NCI-H2029 (cell line): ENCODE measurements at places on chromosomes 7 and 10.

GRCh38 chr7:4245135-4245865, 436.8 kb upstream of the FOXK1 start:
- DNase-seq = no peak

GRCh38 chr7:51850126-51850525, 533.5 kb upstream of the COBL start:
- no peak for DNase-seq

GRCh38 chr10:70809726-70810125, 6.0 kb upstream of the SGPL1 start:
- no peak for DNase-seq

DNA sequence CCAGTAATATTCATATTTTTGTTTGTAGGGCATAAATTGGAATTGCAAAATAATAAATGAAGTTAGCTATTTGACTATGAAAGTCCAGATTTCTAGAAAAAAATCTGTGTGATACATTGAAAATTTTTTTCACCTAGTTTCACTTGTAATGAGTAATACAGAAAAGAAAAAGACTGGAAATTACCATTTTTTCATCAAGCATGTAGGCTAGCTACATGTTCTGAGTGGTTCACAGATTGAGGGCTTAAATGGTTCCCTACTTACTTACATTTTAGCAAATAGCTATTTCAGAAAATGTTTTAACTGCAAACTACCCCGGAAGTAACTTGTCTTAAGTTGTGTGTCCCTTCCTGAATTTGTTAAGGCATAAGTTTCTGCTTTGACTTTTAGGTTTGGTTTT, 396.0 kb downstream of the PHF14 start:
- DNase-seq = no peak

DNA sequence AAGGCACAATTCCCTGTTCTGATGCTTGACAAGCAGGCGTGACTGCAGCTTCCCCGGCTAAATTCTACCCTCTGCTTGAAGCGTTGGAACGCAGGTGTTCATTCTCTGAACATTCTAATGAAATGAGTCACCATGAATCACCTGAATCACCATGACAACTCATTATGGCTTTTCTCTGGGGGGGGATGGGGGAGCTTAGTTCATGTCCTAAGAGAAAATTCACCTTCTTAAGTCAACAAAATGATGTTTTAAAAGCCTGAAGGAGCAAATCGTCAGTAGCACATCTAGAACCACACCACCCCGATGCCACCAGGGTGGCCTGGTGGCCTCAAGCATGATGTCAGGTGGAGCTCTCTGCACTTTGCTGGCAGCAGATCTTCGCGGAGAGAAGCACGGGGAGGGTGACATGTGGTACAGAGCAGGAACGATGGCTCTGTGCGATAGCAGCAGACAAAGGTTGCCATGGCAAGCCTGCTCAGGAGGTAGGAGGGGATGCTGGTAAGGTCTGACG, 33.7 kb downstream of the DDC start:
- DNase-seq = peak; percentile 48

GRCh38 chr7:98203261-98203963, 7.8 kb upstream of the BHLHA15 start:
- DNase-seq = no peak

DNA sequence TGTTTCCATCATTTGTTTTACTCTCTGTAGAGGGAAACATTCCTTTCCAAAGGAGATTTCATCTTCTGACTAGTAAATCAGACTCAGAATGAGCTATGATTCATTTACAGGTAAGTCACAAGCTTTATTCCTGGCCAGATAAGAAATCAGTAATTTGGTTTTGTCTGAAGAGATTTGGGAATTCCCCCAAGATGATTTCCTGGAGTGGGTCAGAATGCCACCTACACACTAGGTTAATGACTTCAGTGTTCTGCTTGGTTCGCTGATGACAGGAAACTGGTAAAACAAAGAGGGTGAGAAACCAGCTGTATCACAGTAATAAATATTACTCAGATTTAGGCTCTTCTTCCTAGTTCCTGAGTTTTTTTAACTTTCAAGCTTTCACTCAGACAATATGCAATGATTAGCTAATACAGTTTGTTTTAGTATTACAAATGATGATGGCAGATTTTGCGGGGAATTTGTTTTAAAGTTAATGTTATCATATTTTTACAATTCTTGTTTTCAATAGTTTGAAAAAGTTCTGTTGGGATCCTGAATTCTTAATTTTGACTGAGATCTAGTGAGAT, 8.3 kb upstream of the ASZ1 start:
- DNase-seq = no peak
